Lung microvascular endothelial cell (primary cell): ENCODE measurements at places on chromosomes 4 and X.

- no peak for DNase-seq
Observed at GRCh38 chr4:26083987-26084386, 170.0 kb downstream of the SMIM20 start.

DNA sequence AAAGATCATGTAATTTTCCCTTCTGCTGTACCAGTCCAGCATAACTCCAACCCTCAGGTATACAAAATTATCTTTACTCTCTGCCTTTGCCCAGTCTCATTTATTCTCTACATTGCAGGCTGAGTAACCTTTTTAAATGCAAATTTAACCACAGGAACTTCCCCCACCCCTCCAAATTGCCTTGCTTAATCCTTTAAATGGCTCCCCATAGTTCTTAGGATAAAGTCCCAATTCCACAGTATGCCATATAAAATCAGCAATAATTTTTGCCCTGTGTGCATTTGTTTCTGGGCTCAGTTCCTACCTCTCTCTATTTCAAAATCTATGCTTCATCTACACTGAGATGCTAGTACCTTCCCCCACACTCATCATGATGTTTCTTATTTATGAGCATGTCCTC, 879.7 kb downstream of the RPA4 start:
- DNase-seq, result no peak

DNA sequence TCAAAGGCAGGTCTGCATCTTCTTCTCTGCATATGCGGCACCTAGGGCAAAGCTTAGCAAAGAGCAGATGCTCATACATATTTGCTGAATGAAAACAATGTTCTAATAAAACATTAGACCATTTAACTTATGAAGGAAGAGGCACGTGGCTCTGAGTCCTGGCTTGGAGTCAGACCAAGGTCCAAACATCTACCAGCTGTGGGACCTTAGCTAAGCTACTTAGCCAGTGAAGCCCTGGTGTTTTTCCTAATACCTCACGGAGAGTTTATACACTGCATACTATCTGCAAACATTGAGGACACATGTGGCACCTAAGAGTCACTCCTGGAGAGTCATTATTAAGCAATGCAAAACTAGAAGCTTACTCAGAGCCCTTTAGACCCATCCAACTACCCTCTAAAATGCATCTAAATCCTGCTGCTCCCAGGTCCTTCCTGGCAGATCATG, 9.0 kb downstream of the PDGFC start:
- peak; percentile 53 for DNase-seq

DNA sequence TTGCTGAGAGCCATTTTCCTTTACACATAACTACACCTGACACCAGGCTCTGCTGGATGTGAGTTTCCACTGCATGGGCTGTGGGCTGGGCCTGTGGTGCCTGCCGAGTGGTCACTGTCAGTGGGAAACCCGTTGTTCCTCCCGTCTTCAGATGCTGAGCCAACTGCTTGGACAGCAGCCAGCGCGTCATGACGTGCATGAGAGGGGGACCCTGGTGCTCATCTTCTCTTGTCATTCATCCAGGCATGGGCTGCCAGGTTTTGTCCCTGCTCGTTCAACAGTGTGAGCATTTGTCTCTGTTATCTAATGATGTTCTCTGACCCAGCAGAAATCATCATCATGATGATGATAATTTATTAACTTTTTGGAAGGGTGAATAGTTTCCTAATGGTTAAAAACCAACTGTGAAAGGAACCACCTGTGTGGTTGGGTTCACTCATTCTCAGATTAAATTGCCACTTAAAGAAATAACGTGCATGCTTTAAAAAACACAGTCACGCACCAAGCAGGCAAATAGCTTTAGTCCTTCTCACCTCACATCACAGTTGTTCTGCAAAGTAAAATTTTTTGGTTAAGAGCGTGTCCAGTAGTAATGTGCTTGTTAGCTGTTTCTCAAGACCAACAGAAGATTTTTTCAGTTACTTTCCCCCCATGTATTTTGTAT, 19.9 kb upstream of the CLDN34 start:
- no peak for DNase-seq

DNA sequence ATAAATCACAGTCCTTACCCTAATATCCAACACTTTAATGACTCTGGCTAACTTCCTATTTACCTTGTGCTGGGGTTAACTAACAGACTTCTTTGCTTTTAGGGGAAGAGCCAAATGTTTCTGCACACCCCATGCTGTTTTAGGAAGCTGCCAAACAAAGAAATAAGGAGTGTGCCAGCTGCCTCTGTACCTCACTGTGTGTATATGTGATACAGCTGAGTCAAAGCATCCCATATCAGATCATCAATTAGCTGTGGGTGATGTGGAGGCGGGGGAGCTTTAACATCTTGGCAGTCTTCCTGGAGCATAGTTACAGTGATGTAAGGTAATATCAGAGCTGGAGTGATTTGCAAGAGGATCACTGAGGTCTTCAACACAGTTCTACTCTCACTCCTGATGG, 95.4 kb downstream of the COL25A1 start:
- no peak for DNase-seq

DNA sequence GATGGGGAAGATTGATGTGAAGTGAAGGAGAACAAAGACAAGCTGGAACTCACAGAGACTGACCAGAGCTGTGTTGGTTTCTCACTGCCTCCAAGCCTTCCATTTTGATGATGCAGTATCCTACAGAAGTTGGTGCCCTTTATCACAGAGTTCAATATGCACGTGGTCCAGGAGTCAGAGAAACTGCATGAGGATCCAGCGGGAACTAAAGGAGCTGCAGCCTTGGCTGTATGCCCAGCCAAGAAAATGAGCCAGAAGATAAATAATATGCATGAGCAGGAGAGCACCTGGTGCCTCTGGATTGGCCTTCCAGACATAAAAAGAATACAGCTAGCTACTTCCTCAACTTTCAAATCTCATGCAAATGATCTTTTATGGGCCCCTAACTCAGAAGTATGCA, 44.3 kb upstream of the DCLK2 start:
- DNase-seq, result no peak

DNA sequence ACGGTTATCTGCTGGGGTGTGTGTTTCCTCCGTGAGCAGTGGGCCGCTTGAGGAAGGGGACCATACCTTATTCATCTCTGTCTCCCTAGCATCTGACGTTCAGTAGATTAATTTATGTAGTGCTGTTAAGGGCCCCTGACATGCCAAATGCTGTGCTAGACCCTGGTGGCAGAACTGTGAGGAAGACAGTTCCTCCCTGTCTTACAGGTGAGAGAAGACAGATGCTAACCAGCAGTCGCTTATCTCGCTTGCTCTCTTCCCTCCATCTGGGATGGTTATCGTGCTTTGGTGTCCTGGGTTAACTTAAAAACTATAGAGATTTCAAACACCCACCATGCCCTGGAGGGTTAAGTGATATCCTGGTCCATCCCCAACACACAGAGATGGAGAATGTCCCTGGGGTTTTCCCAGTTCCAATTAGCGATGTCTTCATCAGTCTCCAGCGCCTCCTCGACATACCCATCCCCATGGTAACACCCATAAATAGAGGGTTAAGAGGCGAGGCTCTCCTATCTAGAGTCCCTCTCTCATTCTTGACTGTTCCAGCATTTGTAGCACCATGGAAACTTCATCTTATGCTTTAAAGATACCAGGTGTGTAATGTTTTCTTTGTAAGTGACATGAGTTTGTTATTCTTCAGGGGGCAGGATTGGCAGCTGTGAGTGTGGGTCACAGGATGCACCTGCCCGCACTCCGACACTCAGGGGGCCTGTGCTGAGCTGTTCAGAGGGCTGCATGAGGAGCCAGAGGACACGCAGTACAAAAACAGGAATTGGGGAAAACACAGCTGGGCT, 135.2 kb downstream of the STK32B start:
- DNase-seq, result peak; percentile 91

- peak; percentile 50 for DNase-seq
Observed at GRCh38 chr4:94757192-94758140, at the start of gene BMPR1B. Gene BMPR1B (plus strand): TSS chr4:94757955. CDS start chr4:95104425, 346,470 bp downstream.

GRCh38 chr4:74456056-74456744, 11.3 kb downstream of the AREG start:
- no peak for DNase-seq

DNA sequence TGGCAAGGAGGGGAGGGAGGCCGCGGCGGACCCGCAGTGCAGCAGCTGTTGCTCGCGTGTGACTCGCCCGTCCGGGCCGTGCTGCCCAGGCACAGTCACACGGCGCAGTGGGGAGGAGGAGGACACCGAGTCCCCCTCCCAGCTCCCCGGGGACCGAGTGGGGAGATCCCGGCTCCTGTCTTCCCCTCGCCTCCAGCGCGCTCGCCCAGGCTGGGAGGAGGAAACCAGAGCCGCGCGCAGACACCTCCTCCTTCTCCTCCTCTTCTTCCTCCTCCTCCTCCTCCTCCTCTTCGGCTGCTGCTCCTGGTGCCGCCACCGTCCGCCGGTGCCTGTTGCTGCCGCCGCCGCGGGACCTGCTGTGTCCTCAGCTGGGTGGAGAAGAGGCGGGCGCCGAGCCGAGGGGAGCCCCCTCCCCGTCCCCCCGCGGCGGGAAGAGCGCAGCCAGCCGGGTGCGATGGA, at the start of gene TBC1D1:
TSS of gene TBC1D1 (plus strand) at position 284 of the 459 bp plus-strand sequence. CDS start 11,012 bp downstream, outside the sequence.
- no peak for DNase-seq

DNA sequence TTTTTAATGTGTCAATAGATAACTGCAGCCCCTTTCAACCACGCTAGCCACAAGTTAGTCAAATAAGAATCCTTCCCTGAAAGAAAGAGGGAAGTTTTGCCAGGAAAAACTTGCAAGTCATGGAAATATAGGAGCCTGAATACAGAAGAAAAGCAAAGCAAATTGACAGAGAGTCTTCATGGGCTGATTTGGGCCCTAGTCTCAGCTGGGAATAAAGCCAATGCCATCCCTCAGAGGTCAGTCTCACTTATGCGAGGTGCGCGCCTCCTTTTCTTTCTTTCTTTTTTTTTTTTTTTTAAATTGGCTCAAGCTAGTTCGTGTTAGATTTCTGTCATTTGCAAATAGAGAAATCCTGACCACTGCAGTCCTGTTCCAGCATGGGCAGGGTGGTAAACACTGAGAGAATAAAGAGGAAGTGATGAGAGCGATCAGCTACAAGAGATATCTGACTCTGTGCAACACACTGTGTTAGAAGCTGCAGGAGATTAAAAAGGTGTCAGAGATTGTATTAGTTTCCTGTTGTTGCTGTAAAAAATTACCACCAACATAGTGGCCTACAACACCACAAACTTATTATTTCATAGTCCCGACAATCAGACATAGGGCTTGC, 299.7 kb downstream of the LDB2 start:
- DNase-seq, result peak; percentile 65

- DNase-seq, result no peak
Observed at GRCh38 chr4:88280228-88280795, 4.0 kb downstream of the PPM1K start.
